EH (cell line): ENCODE measurements at places on chromosomes 12 and 14.

GRCh38 chr14:92887157-92887556 lies 35.8 kb upstream of the CHGA start:
- no peak for DNase-seq

DNA sequence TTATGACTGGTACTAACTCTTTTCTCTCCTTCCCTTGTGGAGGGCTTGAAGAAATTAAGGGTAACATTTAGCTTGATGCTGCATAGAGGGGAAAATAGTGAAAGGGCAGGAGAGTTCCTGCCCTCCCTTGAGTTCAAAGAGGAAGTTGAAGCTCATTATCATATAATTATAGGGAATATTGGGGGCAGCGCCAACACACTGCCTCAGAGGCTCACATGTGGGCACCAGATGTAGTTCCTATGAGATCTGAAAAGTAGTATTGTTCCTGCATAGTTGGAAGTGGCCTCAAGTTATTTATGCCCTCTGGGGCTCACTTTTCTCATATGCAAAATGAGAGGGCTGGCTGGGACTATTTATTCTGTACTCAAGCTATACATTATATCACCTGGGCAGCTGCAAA lies 33.0 kb upstream of the FGF23 start:
- no peak for DNase-seq

GRCh38 chr14:29311983-29312382 lies 545.4 kb downstream of the FOXG1 start:
- peak; percentile 70 for DNase-seq

DNA sequence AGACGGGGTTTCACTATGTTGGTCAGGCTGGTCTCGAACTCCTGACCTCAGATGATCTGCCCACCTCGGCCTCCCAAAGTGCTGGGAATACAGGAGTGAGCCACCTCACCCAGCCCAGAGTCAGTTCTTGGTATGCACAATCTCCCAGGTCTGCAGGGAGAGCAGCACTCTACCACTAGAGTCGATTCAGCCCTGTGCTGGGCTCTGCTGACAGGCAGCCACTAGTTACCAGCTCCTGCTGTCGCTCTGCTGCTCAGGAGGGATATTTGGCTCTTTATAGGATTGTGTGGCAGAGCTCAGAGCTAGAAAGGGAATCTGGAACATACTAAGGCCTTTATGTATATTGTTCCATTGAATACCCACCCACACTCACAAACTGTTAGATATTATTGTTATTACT lies 44.3 kb downstream of the SPTB start:
- no peak for DNase-seq

- DNase-seq = no peak
Observed at GRCh38 chr12:78753058-78753457, 111.5 kb upstream of the SYT1 start.

GRCh38 chr12:1993871-1994371 lies 10.3 kb downstream of the DCP1B start:
- DNase-seq = peak; percentile 85

- peak; percentile 95 for DNase-seq
Observed at GRCh38 chr12:101935890-101936746, 58.7 kb downstream of the DRAM1 start.

GRCh38 chr12:112164011-112164660 lies 38.8 kb downstream of the TRAFD1 start:
- DNase-seq = no peak

DNA sequence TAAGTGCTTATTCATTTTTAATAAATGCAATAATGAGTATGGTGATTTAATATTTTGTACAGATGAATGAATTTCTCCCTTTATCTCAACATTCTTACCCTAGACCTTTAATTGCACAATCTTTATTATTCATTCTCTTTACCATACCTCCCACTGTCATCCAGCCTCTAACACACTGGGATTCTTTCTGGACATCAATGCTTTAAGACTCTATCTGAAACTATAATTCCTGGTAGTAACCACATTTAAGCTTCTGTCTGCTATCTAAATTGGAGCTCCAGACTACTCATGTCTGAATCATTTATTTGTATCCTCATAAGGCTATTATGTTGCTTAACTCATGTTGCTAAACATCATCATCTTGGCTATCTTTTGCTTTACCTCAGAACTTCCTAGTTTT lies 270.2 kb downstream of the ALG10B start:
- DNase-seq = no peak

GRCh38 chr14:89221109-89221810 lies 195.8 kb downstream of the FOXN3 start:
- peak; percentile 77 for DNase-seq

DNA sequence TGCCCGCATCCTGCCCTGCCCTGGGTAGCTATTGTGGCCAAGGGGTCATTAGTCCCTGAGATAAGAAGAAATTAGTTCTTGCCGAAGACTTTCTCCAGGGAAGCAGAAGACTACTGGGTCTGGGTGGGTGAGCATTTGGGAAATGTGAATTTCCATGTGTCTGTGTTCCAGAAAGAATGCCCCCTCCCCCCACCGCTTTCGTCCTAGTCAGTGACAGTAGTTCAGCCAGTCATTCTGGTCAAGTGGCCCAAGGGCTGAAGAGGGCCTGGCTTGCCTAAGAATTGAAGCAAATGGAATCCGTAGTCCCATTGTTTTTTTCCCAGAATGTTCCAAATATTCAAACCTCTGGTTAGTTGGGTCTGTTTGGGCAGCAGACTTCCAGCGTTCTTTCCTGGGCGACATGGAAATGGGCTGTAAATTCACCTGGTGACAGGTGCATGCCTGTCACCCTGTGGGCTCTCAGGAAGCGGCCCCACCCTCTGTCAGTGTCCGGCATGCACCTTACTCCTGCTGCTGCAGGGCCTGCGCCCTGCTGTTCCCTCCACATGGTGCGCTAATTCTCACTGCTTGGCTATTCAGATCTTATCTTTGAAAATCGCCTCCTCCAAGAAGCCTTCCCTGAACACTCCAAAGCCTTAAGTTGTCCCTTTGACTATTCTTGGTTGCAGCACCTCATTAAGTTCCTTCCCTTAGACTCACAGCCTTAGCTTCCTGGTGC lies 1.4 kb upstream of the RFLNA start:
- no peak for DNase-seq

DNA sequence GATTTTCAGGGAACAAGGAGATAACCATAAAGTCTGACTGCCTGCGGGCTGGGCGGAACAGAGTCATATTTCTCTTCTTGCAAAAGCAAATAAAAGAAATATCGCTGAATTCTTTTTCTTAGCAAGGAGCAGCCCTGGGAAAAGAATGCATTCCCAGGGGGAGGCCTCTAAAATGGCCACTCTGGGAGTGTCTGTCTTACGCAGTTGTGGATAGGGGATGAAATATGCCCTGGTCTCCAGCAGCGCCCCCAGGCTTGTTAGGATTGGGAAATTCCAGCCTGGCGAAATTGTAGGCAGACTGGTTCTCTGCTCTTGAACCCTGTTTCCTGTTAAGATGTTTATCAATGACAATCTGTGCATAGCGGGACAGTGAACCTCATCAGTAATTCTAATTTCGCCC lies 40.5 kb downstream of the PCNX1 start:
- no peak for DNase-seq

GRCh38 chr14:62706217-62706616 lies 339.0 kb downstream of the KCNH5 start:
- DNase-seq = no peak

DNA sequence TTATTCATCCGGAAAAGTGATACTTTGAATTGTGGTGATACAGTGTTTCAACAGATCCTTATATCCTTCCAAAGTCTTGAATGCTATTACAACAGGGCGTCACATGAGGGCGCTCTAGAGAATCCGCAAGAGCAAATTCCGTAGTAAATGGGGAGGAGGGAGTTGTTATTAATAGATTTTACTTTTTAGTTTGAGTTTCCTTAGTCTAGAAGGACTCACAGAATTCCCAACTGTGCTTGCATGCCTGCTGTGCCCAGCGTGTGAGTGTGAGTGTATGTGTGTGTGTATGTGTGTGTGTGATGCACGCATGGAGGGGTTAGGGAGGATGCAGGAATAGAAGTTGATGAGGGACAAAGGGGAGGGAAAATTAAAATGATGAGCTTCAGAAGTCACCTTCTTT lies 375.3 kb downstream of the C12orf75 start:
- peak; percentile 71 for DNase-seq

GRCh38 chr14:100438678-100439592 lies 115.8 kb downstream of the SLC25A47 start:
- peak; percentile 83 for DNase-seq

DNA sequence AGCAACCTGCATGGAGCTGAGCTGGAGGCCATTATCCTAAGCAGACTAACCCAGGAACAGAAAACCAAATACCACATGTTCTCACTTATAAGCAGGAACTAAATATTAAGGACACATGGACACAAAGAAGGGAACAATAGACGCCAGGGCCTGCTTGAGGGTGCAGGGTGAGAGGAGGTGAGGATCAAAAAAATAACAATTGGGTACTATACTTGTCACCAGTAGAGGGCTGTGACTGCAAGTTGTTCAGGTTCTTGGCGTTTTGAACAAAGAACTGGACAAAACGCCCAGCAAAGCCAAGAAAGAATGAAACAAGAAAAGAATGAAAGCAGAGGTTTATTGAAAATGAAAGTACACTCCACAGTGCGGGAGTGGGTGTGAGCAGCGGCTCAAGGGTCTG lies 208.5 kb upstream of the NEDD1 start:
- DNase-seq = peak; percentile 9

- peak; percentile 22 for DNase-seq
Observed at GRCh38 chr14:32908196-32909084, 30.2 kb upstream of the NPAS3 start.

DNA sequence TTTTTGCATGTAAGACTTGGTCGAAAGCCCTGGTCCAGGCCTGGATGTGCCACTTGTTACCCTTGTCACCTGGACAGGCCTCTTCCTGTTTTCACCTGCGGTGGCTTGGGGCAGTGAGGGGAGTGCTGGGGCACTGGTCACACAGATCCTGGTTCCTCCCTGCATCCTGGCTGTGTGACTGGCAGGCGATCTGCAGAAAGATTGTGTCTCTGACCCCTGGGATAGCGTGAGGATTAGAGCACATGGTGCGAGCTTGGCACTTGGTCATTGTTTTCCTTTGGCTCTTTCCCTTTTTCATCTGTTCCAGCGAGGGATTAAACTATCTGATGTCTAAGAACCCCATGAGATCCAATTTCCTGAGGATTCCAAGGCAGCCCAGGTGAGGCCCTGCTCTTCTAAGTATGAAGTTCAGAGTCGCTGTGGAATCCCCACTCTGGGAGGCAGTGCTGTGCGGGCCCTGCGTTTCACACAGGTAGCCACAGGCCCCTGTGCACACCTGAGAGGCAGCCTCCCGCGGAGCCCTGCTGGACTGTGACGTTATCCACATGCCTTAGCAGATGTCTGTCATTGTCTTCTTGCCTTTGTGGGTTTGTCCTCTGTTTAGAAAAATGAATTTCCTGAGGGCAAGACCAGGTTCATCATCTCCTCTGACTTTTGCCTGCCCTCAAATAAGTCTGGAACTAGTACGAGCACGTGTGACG lies 288.4 kb downstream of the CACNA1C start:
- peak; percentile 41 for DNase-seq
